ENCODE measurements at places on chromosomes 11 and 22.

DNA sequence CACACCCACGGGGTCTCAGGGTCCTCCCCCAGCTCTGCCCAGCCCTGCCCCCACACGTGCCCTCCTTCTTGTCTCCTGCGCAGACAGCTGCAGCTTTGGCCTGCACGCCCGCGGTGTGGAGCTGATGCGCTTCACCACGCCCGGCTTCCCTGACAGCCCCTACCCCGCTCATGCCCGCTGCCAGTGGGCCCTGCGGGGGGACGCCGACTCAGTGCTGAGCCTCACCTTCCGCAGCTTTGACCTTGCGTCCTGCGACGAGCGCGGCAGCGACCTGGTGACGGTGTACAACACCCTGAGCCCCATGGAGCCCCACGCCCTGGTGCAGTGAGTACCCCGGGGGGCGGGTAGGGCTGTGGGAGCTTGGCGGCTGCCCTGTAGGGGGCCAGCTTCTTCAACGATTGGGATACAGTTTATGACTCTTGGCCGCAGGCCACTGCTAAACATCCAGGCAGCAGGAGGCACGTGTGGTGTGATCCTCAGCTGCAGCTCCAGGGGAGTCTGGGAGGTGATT lies 30.8 kb downstream of the ST14 start:
- no peak for DNase-seq

DNA sequence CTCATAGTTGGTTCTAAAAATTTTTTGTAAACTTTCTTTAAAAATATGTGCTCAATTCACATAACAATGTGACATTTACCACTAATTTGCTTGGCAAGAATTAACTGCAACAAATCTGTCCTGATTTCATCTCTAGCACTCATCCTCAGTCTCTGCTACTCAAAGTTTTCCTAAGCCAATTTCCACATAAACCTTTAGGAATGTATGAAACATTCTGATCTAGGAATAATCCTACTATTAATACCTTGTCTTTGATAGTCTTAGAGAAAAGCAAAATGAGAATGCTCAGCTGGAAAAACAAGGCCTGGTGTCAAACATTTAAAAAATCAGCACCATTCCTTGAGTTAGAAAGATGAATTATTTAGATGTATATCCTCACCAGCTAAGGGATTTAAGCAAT lies 114.3 kb downstream of the CD44 start:
- no peak for DNase-seq

GRCh38 chr11:73218830-73219215 lies 742 bp downstream of the P2RY2 start:
- no peak for DNase-seq

GRCh38 chr11:85316967-85317366 lies 310.2 kb downstream of the DLG2 start:
- no peak for DNase-seq

GRCh38 chr11:60985501-60985900 lies 14.0 kb downstream of the CD6 start:
- DNase-seq, result no peak

DNA sequence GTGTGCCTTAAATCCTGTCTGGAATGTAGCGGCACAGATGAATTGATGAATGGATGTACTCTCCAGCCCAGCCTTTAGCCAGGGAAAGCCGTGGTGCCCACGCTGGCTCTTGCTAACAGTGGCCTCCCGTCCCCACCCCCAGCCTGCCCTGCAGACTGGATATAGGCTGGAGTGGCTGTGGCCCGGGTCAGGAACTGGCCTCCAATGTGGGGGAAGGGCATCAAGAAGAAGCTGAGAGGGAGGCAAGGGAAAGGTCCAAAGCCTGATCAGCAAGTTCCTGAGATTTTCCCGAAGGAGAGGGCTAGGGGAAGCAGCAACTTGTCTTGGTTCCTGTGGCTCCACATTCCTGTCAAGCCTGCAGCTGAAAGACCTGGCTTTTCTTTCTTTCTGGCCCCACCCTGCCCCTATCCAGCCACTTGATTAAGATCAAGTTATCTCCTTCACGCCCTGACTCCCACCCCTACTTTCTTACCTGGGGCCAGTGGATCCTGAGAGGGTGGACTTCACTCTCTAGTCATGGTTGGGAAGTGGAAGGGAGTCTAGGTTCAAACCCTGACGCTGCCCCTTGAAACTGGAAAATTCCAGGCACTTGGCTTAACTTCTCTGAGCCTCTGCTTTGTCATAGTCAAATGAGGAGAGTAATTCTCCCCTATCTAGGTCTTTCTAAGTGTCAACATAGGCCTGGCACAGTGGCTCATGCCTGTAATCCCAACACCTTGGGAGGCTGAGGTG lies 11.0 kb upstream of the MICALL1 start:
- no peak for DNase-seq

DNA sequence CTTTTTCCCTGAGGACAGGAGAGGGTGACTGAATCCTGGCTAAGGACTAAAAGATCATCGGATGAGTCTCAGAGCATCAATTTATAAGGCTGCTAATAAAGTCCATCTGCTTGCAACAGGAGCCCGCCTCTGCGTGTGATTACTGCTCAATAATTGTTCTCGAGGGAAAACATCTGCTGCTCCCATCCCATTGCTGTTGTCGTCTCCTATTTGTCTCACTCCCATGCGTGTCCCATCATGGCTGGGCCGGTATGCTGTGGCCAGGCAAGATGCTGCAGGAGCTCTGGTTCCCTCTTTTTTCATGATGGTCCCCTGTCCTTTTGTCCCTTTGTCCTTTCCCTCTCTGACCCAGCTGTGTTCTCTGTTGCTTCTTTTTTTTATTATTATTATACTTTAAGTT lies 121.2 kb downstream of the SPATA19 start:
- DNase-seq, result no peak

- no peak for DNase-seq
These were observed 3.9 kb downstream of the FOSL1 start for GRCh38 chr11:65896034-65896999.

- no peak for DNase-seq
These were observed 22.8 kb downstream of the PIM3 start for GRCh38 chr22:49983148-49984042.

- no peak for DNase-seq
These were observed 53.4 kb downstream of the GRAMD1B start for GRCh38 chr11:123483466-123483865.

GRCh38 chr11:39641751-39642150 lies 1817.7 kb downstream of the LRRC4C start:
- no peak for DNase-seq

DNA sequence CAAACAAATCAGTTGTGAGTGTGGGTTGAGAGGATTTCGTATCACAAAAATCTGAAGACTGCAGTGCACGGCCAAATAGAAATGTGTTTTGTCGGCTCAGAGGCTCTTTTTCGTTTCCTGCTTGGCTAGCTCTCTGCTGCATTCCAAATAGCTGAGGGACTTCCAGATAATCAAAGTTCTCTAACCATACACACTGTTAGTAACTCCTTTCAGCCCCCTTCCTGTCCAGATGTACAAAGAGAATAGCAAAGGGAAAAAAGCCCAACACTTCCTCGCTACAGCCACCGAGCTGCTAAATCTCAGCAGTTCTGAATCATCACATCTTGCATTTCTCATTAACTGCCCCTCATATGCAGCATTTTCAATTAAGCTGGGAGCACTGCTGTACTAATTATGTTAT lies 203.1 kb downstream of the TENM4 start:
- DNase-seq, result no peak

DNA sequence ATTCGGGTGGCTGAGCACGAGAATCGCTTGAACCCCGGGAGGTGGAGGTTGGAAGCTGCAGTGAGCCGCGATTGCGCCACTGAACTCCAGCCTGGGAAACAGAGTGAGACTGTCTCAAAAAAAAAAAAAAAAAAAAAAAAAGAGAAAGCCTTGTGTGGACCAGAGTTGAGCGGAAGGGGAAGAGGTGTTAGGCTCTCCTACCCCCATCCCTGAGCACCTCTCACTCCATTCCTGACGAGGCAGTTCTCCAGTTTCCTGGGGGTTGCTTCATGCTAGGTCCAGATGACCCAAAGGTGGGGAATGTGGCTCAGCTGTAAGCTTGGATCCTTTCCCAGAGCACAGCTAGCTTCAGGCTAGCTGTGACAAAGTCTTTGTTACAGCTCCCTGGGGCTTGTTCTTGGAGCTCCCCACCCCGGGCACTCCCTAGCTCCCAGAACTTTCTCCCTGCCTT lies 8.8 kb upstream of the DNAL4 start:
- DNase-seq, result no peak

DNA sequence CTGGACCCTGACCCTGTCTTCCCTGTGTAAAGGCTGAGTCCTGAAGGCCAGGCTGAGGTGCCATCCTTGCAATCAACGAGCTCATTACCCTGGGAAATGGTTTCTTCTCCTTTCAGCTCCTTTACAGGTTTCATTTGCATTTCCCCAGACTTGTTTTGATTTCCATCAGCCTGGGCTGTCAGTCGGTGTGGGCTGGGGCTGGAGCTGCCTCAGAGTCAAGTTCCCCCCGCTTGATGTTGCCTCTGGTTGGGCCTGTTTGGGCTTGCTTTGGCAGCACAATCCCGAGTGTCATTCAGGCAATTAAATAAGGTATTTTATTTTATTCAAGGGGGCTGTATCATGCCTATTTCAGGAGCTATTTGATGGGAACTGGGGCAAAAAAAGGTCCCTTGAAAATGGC lies 424.9 kb downstream of the INSC start:
- no peak for DNase-seq
